ENCODE measurements at places on chromosomes 2 and 18. TPM values are rescaled to one million over a fixed set of nuclear protein-coding genes. Genes with fewer than 3 reads are reported as not detected.

GRCh38 chr2:177535958-177536504, 143.5 kb downstream of the AGPS start:
- H3K4me1 ChIP-seq = no peaks in the 10 kb centered on the region
- no peaks in the 10 kb centered on the region for H3K36me3 ChIP-seq
- no peak overlapping the region for H3K27ac ChIP-seq
- DNase-seq = no peak
- H3K27me3 ChIP-seq = no peaks in the 10 kb centered on the region

- no peaks in the 10 kb centered on the region for H3K36me3 ChIP-seq
- no peak overlapping the region for H3K4me3 ChIP-seq
- no peak for DNase-seq
- peaks cover 6% of the 10 kb centered on the region for H3K4me1 ChIP-seq
- H3K27ac ChIP-seq = no peak overlapping the region
These were observed 15.6 kb upstream of the CXCR4 start for GRCh38 chr2:136133586-136133985.

- no peak for DNase-seq
- H3K27ac ChIP-seq = no peak overlapping the region
- H3K36me3 ChIP-seq = no peaks in the 10 kb centered on the region
- peaks cover 50% of the 10 kb centered on the region for H3K4me1 ChIP-seq
These were observed 37.7 kb downstream of the RPIA start for GRCh38 chr2:88729061-88729745.

DNA sequence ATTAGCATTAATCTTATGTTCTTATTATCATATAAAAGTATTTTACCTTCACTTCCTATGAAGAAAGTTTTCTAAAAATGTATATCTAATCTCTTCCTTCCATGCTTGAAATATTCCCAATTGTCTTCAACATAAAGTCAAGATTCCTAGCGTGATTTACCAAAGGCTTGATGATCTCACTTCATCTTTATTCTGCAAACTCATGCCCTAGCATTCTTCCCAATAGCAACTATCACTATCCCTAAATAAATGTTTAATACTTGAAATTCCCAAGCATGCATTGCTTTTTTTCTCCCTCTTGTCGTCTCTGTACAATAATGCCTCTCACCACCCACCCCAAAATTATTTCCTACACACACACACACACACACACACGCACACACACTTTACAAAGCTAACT, 125.8 kb downstream of the VWC2L start:
- no peak for DNase-seq
- no peak overlapping the region for H3K4me3 ChIP-seq
- H3K27ac ChIP-seq = no peak overlapping the region
- H3K27me3 ChIP-seq = no peaks in the 10 kb centered on the region
- H3K4me1 ChIP-seq = no peaks in the 10 kb centered on the region
- no peaks in the 10 kb centered on the region for H3K36me3 ChIP-seq

DNA sequence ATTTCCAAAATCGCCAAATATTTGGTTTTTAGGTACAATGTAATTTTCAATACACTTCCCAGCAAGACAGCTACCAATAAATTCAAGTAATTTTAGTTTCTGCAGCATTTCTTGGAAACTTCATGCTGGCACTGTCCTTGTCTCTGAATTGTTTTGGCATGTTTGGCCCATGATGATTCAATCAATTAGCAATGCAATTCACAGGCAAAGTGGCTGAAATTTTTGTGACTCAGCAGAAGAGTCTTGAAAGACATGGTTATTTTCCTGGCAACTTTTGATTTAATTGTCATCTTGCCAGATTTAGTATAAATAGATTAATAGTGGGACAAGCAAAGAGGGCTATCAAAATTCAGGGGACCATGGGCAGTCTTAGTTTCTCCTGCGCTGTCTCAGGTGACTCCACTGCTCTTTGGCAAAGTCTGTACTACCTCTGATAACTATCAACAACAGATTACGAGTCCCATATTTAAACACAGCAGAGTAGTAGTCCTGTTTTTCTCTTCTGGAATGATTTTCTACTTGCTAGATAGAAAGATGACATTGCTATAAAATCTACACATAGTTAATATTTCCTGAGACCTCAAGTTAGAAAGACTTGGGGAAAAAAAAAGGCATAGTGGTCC, 88.9 kb upstream of the CYP26B1 start:
- no peaks in the 10 kb centered on the region for H3K36me3 ChIP-seq
- DNase-seq = no peak
- no peaks in the 10 kb centered on the region for H3K27me3 ChIP-seq
- H3K4me3 ChIP-seq = no peak overlapping the region
- H3K27ac ChIP-seq = no peak overlapping the region
- peaks cover 22% of the 10 kb centered on the region for H3K4me1 ChIP-seq

- H3K4me3 ChIP-seq = peak overlapping the region; percentile 42
- DNase-seq = no peak
- no peaks in the 10 kb centered on the region for H3K36me3 ChIP-seq
- peak overlapping the region; percentile 47 for H3K27ac ChIP-seq
These were observed 35.3 kb downstream of the RAB31 start for GRCh38 chr18:9743200-9744016.

DNA sequence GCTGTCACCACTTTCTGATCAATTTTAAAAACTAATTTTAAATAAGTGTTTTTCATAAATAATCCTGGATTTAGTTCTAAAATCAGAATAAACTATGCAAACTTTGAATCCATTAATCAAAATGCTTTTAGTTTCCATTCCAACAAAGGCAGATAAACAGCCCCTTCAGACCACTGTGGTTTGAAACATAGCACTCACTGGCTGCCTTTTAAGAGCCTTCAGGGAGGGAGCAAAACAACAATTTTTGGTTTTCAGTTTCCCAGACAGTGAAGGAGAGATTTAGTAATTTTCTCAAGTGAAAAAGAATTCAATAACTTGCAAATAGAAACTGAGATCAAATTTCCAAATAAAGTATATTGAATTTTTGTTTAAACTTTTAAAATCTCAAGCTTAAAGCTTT, 46.1 kb downstream of the CDK15 start:
- H3K36me3 ChIP-seq = no peaks in the 10 kb centered on the region
- peaks cover 19% of the 10 kb centered on the region for H3K27me3 ChIP-seq
- DNase-seq = no peak
- H3K4me3 ChIP-seq = no peak overlapping the region
- H3K4me1 ChIP-seq = no peaks in the 10 kb centered on the region
- no peak overlapping the region for H3K27ac ChIP-seq

GRCh38 chr2:136314240-136314639, 196.3 kb upstream of the CXCR4 start:
- H3K36me3 ChIP-seq = no peaks in the 10 kb centered on the region
- peaks cover 14% of the 10 kb centered on the region for H3K27me3 ChIP-seq
- no peaks in the 10 kb centered on the region for H3K4me1 ChIP-seq
- H3K4me3 ChIP-seq = no peak overlapping the region
- no peak for DNase-seq

DNA sequence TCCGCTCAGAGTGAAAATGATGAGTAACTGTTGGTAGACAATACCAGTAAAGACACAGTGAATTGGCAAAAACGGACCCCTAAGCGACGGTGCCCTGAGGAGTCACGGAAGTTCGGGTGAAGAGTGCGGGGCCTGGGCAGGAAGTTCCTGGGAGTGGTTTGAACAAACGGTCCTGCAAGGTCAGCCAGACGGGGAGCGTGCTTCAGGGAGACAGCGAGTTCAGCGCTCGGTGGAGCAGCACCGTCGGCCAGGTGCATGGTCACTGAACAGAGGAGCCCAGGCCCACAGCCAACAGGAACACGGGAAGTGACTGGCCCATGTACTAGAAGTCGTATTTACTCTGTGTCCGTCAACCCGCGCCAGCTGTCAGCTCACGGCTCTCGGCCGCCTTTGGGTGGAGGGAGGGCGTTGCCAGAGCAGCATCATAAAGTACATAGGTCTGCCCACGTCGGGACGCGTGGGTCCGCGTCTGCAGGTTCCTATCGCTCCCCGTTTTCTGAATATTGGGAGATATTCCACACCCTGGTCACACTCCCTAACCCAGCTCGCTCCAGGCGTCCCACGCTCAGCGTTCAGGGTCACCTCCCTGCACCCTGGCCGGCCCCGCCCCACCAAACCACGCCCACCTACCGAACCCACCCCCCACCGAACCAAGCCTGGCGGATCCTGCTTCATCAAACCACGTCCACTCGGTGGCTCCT, 75.6 kb upstream of the UXS1 start:
- H3K36me3 ChIP-seq = no peaks in the 10 kb centered on the region
- no peaks in the 10 kb centered on the region for H3K27me3 ChIP-seq
- peak overlapping the region; percentile 67 for H3K4me3 ChIP-seq

- H3K27me3 ChIP-seq = no peaks in the 10 kb centered on the region
- no peaks in the 10 kb centered on the region for H3K4me1 ChIP-seq
- no peak for DNase-seq
- no peak overlapping the region for H3K27ac ChIP-seq
- H3K36me3 ChIP-seq = no peaks in the 10 kb centered on the region
These were observed 673.1 kb upstream of the FSHR start for GRCh38 chr2:49827366-49827765.

DNA sequence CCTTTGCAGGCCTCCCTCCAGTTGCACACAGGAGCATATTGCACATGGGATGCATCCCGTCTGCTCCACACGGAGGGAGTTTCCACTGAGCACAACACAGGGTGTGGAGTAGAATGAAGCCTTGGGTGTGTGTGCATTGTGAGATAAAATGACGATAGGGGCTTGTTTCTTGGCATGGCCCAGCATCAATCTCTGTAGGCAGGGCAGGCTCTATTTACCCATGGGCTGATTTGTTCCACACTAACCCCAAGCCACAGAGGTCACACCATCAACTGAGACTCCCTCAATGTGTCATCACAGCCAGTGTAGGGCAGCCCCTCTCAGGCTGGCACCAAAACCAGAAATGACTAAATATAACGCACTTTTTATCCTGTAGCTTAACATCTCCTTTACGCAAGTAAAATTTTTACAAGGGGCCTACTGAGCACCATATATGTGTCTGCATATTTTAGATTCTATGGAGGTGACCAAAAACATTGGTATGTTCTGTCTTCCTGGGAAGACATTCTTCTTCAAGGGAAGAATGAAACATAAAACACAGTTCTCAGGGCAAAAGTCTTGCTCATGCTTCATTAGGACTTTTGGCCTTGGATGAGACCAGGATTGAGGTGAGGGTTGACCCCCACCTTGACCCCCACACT, 2.7 kb upstream of the GKN1 start:
- H3K4me1 ChIP-seq = peaks cover 2% of the 10 kb centered on the region
- H3K4me3 ChIP-seq = no peak overlapping the region
- peaks cover 12% of the 10 kb centered on the region for H3K27me3 ChIP-seq
- DNase-seq = no peak
- no peaks in the 10 kb centered on the region for H3K36me3 ChIP-seq

DNA sequence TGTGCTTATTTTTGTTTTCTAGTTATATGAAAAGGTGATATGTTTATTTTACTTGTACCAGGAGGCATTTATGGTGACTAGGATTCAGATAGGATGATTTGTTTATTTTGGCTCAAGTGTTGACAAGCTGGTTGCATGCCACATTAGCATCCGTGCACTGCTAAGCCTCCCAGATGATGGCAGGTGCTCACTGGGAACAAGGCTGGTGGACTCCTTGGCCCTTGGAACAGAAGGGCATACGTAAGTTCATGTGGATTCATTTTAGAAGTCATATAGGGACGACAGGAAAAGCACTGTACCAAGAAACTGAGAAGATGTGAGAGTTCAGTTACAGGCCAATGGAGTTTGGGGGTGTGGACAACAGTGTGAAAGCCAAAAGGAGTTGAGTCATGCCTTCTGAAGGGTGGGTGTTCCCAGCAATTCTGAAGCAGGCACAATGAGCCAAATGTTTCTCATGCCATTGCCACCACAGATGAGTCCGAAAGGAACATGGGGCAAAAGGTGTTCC, 166.2 kb downstream of the PHLPP1 start:
- peak overlapping the region; percentile 28 for H3K27ac ChIP-seq
- peaks cover 55% of the 10 kb centered on the region for H3K4me1 ChIP-seq
- no peak for DNase-seq
- H3K36me3 ChIP-seq = no peaks in the 10 kb centered on the region
- H3K4me3 ChIP-seq = no peak overlapping the region

DNA sequence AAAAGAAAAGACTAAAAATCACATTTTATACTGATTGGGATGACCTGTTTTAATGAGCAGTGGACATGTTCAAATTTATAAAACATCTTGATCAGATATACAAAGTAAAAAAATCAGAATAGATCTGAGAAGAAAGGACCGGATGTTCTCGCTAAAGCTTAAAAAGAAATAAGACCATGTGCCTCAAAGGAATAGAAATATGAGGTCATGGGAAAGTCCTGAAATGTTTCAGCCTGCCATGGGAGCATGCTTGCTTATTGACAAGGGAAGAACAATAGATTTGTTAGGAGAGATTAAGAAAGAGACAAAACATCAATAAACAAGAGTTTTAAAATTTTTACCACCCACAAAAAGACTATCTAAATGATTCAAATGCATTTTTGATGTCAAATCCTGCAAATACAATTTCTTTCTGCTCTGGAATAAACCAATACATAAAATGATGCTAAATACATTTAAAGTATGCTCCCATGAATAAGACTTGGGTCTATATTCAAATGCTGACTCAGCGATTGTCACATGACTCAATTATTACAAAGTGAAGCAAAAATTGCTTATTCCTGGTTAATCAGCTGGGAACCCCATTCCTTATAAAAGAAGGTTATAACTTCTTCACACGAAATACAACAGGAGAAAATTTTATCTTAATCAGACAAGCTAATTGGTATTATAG, 633.9 kb upstream of the PKDCC start:
- peak overlapping the region; percentile 41 for H3K27ac ChIP-seq
- H3K36me3 ChIP-seq = no peaks in the 10 kb centered on the region
- DNase-seq = no peak
- H3K4me1 ChIP-seq = no peaks in the 10 kb centered on the region

- peak overlapping the region; percentile 82 for H3K27ac ChIP-seq
- no peak for DNase-seq
- peaks cover 46% of the 10 kb centered on the region for H3K27me3 ChIP-seq
- no peaks in the 10 kb centered on the region for H3K36me3 ChIP-seq
- no peak overlapping the region for H3K4me3 ChIP-seq
- peaks cover 62% of the 10 kb centered on the region for H3K4me1 ChIP-seq
These were observed 56.7 kb downstream of the IL1R2 start for GRCh38 chr2:102048465-102048864.

DNA sequence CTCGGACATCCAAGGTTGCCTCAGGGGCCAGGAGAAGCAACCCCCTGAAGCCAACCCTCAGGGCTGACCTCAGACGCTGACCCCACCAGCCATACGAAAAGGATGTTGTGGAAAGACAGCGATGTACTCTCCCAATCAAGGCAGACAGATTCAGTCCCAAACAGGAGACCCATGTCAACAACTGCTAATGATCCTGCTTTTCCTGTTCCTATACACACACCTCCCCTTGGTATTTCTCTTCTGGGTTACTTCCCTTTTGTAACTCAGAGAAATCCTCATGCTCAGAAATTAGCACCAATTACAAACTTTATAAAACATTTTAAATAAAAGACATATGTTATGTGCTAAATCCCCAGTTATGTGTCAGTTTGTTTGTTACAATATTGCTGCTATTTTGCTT, 120.8 kb downstream of the PID1 start:
- H3K27ac ChIP-seq = no peak overlapping the region
- H3K4me3 ChIP-seq = no peak overlapping the region
- no peaks in the 10 kb centered on the region for H3K27me3 ChIP-seq
- H3K4me1 ChIP-seq = no peaks in the 10 kb centered on the region

The SERPINB3 gene
- not detected for total RNA-seq

The SH2D6 gene
- total RNA-seq = not detected

The YWHAQ gene
- total RNA-seq = 178 TPM

The LAPTM4A gene
- total RNA-seq = 201 TPM

The LYPD6 gene
- total RNA-seq = 0.08 TPM

The TMEM247 gene
- not detected for total RNA-seq

The NOTO gene
- total RNA-seq = not detected

The SFTPB gene
- total RNA-seq = not detected

The LIMS4 gene
- 2.1 TPM for total RNA-seq

Data from left ventricle myocardium inferior (tissue), 1 donor.